ENCODE measurements at places on chromosomes 1 and 21.

DNA sequence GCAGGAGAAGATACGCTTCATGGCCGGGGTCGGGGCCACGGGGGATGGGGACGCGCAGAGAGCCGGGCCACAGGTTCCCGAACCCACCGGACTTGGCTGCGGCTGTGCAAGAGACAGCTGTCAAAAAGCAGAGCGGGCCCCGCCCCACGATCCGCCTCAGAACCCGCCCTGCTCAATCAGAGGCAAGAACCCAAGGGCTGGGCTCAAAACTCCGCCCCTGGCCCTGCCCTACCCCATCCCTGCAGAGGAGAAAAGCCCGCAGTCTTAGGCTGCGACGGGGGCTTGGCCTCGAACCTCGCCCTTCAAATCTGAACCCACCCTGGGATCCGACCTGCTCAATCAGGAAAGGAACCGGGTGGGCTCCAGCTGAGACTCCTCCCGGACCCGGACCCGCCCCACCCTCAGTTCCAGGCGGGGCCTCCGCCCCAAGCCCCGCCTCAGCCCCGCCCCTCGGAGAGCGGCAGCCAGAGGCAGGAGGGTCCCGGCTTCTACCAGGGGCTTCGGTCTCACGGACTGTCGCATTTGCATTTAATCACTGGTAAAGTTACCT lies at the start of gene ANKRD35:
TSS of gene ANKRD35 (minus strand) at position 129 of the 550 bp plus-strand sequence. CDS start at position 21, 108 bp downstream.
- DNase-seq, result peak; percentile 96

DNA sequence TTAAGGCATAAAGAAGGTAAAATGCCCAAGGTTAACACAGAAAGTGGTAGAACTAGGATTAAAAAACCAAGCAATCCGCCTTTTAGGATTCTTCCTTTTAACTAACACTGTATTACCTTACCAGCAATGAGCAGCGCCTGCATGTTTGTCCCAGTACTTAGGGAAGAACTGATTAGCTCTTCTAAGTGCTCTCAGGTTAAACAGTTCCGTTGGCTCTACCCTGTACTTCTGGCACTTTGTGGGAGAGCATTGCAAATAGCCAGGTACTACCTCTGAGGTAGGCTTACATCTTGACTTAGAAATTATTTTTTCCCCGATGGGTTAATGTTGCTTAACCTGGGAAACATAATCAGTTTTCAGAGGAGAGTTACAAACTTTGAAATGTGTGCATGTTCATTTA lies 21.5 kb downstream of the DHX9 start:
- no peak for DNase-seq

GRCh38 chr1:187070076-187070475 lies 241.3 kb downstream of the PLA2G4A start:
- peak; percentile 48 for DNase-seq

GRCh38 chr1:183577897-183578465 lies 12.3 kb downstream of the NCF2 start:
- DNase-seq, result no peak

GRCh38 chr21:40404396-40404800 lies 442.6 kb downstream of the DSCAM start:
- peak; percentile 75 for DNase-seq

DNA sequence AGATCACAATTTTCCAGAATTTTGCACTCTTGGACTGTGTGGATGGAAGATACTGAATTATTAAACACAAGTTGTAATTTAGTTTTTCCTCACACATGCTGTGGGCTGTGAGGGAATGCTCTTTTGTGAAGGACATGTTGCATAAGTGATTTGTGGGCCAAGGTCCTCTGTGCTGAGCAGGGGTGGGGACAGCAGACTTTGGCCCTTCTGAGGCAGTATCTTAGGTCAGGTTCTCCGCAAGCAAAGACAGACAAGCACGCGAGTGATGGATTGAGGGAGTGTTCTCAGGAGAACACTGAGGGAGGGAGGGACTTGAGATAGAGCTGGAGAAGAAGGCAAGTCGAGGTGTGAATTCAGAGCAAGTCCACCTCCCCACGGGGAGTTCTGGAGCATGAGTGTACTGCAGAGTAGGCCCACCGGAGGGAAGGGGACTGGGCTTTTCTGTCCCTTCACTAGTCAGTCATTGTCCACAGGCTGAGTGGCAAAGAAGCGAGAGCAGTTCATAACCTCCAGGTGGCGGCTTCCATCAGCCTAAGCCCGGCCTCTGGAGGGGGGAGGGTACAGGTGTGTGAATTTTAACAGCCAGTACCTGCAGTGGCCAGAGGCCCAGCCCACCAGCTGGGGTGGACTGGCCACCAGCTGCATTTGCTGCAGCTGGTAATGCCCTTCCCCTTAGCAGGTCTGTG lies 19.1 kb upstream of the CD101 start:
- no peak for DNase-seq

GRCh38 chr1:30171537-30172298 lies 551.7 kb downstream of the MATN1 start:
- no peak for DNase-seq

DNA sequence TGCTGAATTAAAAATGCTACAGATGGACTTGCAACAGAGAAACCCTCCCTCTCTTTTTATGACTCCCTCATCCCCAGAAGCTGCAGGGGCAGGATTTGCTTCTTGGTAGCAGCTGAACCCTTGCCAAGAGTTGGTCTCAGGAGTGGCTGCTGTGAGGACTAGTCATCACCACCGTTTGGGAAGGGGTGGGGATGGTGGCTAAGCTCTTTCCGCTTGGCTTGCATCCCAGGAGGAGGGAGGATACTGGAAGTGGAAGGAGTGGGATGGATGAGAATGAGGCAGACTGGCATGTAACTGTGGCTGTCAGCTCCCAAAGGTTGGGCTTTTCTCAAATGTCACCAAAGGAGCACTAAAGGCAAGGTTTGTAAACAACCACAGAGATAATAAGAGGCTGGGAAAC lies 50.8 kb upstream of the COL24A1 start:
- DNase-seq, result peak; percentile 66

GRCh38 chr1:246182149-246182851 lies 324.8 kb downstream of the SMYD3 start:
- no peak for DNase-seq

DNA sequence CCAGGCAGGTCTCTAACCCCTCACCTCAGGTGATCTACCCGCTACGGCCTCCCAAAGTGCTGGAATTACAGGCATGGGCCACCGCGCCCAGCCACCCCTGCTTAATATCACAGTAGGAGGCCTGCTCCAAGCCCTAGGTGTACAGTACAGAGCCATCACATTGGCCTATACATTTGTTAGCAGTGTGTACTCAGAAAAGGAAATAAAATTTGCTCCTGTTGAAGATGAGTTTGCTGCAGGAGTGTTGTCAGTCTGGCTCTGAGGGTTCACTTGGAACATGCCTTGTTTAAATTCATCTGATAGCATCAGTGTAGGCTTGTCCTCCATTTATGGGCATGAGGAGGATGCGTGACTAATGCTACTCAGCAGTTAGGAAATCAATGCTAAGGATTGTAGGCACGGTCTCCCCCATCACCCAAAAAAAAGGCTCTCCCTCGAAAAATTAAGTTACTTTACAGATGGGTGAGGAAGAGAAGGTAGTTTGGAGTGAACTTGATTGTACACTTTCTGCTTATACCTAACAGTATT lies 4.6 kb upstream of the ENAH start:
- DNase-seq, result no peak

DNA sequence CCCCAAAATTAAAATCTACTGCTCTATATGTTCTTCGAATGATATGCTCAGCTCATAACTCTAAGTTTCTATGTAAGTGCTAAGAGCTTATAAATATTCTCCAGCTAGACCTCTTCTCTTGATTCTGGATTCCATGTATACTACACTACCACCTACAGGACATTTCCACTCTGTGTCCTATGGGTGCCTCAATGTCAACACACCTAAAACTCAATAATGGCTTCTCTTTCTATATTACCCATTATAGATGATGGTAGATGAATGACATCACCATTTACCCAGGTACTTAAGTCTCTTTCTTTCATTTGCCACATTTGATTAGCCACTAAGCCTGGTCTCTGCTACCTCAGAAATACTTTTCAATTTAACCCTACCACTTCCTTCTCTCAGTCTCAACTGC lies 41.3 kb downstream of the TBX19 start:
- DNase-seq, result peak; percentile 49

DNA sequence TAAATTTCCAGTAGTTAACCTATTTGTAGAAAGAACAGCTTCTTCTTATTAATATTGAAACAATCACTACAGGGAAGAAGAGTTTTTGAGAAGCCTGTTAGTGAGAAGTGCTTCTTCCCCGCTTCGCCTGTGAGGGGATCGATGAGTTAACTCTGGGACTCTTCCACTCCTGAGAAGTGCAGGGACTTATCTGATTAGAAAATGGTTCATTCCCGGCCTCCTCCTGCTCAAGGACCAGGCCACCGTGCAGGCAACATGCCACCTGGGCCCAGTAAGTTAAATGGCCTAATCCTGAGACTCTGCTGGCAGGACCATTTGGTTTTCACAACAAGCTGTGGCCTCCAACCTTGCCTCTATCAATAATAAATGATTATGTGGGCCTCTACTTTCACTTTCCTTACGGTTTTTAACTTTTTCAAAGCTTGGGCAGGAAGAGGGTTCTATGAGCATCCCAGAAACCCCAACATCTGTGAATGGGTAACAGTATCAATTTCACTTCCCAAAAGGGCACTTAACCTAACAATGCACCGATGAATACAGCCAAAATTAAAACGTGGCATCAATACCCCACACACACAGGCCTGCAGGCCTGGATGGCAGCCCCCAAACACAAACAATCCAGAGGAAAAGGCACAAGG lies 33.1 kb downstream of the SIPA1L2 start:
- DNase-seq, result no peak

- no peak for DNase-seq
These were observed 348.8 kb upstream of the DAB1 start for GRCh38 chr1:57772580-57773195.

- no peak for DNase-seq
These were observed 9.9 kb upstream of the MAPKAPK2 start for GRCh38 chr1:206674745-206675175.

GRCh38 chr1:99658031-99658290 lies 12.0 kb downstream of the PALMD start:
- no peak for DNase-seq

DNA sequence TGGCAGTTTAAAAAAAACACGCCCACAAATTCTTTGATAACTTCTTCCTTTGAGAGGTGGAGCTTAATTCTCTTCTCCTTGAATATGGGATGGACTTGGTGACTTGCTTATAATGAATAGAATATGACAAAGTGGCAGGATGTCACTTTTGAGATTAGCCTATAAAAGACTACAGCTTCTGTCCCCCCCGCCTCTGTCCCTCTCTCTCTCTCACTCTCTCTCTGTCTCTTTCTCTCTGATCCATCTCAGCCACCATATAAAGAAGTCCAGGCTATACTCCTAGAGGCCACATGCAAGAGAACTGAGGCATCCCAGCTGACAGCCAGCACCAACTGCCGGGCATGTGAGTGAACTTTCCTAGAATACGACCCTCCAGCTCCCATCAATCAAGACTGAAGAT lies 7.7 kb upstream of the DMBX1 start:
- DNase-seq, result no peak

DNA sequence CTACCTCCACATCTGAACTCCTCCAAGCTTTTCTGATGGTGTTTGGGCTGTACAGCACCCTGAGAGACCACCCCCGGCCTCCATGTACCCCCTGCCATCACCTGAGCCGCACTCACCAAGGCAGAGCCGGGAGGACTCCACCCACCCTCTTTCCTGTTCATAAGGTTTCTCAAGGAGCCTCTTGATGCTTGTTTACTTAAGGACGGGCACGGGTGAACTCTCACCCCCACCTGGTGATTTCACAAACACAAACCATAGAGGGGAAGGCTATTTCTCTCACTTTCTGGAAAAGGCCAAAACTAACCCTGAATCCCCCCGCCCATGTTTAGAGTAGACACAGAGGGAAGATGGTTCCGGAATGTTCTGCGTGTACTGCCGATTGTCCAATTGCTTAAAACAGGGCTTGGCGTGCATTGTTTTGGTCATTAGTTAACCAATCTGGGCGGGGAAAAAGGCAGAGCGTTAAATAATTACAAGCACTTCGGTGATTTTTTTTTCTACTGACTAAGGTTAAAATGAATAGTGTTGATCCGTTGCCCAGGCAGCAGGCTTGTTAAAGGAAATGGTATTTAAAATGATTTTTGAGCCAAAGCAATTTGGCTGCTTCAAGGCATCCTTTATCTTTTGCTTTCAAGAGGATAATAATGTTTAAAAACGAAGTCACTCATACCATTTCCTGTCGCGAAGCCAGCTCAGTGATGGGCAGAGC lies 279.8 kb upstream of the VAMP3 start:
- peak; percentile 83 for DNase-seq

DNA sequence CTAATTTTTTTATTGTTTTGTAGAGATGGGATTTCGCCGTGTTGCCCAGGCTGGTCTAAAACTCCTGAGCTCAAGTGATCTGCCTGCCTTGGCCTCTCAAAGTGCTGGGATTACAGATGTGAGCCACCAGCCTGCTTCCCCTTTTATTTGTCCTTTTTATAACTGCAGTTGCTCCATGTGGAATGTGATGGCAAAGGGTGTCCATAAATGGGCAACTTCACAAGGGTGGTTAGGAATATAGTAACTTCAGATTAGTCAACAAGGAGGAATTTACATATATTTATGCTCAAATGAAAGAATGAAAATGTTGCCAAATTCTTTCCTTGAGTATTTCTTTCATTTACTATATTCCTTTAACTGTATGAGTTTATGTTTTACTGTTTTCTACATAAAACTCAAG lies 182.9 kb downstream of the BACH1 start:
- no peak for DNase-seq

- no peak for DNase-seq
These were observed 89.9 kb upstream of the SLC2A1 start for GRCh38 chr1:43048601-43049011.

DNA sequence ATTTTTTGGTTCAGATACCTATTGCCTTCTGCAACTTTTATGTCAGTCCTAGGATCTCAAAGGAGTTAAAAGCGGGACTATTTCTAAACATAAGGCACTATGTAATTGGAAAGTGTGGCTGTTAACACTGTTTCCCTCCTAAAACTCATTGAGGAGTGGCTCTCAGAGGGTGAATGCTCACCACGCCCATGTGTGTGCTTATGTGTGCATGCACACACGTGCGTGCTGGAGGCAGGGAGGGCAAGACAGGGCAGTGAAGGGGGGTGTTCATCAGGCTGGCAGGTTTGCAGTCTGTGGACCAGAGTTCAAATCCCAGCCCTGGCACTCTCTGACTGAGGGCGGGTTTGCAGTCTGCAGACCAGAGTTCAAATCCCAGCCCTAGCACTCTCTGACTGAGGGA lies 22.4 kb downstream of the KCNAB2 start:
- DNase-seq, result no peak

DNA sequence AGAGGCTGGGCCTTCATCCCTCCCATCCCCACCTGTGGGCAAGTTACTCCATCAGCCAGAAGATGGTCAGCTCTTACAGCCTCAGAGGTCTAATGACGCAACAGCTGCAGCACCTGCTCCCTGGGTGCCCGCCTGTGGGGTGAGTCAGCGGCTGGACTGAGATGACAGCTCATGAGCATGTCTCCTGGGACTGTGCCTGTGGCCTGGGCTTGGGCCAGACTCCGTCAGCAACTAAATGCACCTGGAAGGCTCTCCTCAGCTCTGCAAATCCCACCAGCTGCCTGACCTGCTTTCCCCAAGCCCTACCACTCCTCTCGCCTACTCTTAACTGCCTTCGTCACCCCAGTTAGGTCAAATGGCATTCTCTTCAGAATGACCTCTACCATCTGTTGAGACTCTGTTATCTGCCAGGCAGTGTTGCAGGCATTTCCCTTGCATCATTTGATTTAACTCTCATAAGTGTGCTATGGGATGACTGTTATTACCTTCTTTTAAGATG lies 47.7 kb downstream of the ETS2 start:
- DNase-seq, result peak; percentile 20

Data from NCI-H345 (cell line).